ENCODE measurements at places on chromosomes 6 and 20. TPM values are rescaled to one million over a fixed set of nuclear protein-coding genes. Genes with fewer than 3 reads are reported as not detected.
A peak's percentile ranks its signal among the peaks of the same experiment; 100 is the strongest.

- ATAC-seq = no peak
Observed at GRCh38 chr20:42530855-42531448, 658.8 kb downstream of the PTPRT start.

- ATAC-seq = no peak
Observed at GRCh38 chr6:31545291-31545690, 1.1 kb downstream of the ATP6V1G2 start.

DNA sequence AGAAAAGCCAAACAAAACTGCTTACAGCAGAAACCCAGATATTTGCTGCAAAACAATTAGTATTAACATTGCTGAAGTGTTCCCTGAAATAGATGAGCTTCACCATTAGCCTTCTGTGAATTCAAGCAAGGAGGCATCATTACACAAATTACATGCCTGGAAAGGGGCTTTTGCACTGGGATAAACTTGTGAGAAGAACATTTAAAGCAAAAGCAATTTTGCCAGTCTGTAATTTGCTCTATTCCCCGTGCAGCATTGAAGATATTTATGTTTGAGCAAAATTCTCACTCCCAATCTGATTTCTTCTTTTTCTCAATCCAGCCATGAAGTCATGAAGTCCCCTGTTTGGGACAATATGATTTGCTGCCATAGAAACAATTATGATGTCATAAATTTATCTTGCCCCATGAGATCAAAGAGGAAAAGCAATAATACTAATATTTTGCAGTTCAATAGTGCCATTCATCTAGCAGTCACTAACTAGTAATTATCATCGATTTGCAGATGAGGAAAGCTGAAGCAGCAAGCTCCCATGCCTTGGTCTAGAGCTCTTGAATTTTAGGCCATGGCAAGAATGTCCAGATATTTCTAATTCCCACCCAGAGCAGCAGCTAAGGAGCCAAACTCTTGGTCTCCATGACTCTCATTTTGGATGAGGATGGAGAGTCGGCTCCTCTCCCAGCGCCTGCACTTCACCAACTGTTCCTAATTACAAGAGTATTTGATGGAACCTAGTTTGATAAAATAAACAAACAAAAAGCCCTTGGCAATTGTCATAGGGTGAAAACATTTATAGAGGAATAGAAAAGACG lies 49.5 kb upstream of the CCN6 start:
- ATAC-seq = no peak

DNA sequence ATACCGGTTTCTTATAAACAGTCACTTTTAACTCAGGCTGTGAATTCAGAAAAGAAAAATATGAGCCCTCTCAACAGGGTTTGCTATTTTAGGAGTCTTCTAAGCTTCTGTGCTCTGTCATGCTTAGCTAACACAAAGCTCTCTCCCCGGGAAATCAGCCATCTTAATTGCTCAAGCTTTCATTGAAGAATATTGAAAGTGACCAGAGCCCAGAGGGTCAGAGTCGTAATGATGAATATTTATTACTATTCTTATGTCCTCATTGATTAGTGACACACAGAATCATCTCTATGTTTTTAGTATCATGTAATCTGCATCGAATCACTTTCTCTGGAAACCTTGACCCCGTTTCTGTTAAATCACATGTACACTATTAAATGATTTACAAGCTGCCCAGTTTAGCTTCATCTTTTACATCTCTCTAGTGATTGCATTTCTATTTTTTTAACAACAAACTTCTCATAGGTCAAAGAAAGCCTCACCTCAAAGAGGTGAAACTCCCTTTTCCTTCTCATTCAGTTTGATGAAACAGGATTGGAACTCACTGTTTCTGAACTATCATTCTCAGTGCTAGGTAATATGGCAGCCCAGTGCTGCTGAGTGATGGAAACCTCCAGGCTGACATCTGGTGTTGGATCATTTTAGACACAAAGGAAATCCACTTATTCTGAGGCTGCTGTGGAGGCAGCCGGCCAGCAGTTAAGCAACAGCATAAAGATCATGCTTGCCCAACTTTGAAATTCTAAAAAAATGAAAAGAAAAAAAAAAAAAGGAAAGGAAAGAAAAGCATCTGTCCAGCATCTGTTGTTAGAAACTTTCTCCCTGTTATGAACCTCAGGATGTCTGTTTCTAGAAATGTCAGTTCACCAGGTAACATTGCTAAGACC lies 96.3 kb downstream of the RFPL4B start:
- peak; percentile 78 for ATAC-seq

DNA sequence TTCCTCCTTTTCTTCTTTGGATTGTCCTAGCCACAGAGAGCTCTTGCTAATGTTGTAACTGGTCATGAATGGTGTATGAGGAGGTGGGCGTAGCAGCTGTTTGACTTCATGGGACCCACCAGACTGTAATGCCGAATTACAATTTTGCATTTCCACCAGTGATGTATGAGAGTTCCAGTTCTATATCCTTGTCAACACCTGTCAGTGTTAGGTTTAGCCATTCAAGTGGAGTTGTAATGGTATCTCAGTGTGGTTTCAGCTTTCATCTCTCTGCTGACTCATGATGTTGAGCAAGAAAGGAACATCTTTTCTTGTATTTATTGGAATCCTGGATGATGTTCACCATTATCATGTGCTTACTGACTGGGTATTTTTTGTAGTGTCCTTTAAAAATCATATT lies 5.1 kb downstream of the IGF2R start:
- peak; percentile 19 for ATAC-seq

DNA sequence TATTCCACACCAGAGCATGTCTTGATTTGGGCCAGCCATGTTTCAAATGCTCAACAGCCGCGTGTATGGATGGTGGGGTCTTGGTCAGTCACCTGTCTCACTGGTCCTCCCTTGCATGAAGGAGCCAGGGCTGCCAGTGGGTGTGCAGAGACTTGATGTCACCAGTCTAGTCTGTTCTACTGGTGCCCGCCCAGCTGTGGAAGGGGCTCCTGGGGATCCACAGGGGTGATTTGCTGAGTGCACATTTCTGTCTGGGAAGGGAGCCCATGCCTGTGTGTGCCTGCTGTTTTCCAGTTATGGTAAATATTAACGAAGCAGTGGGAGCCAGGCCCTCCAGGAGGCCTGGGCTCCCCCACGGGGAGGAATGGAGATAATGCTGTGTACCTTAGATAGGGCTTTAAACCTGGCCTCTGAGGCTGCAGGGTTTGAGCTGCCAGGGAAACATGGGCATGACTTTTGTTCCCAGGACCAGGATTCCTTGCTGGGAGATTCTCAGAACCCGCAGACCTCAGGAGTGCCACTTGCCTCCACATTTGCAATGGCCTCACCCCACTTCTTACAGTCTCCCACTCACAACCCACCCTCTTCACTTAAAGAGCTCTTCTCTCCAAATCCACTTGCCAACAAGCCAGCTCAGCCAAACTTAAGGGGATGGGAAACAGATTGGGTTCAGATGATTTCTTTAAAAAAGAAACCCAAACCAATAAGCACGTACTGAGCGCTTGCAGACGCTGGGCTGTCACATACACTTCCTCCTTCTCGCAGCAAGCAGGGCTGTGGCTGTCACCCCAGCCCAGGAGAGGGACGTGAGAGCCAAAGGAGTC lies 54.1 kb downstream of the VEGFA start:
- peak; percentile 29 for ATAC-seq

- ATAC-seq = no peak
Observed at GRCh38 chr6:101435038-101435437, 41.5 kb downstream of the GRIK2 start.

- ATAC-seq = no peak
Observed at GRCh38 chr6:107697682-107698081, 126.4 kb downstream of the SCML4 start.

GRCh38 chr6:76644231-76644630 lies 571.8 kb upstream of the IMPG1 start:
- no peak for ATAC-seq

- ATAC-seq = no peak
Observed at GRCh38 chr6:16633961-16634360, 127.3 kb downstream of the ATXN1 start.

- no peak for ATAC-seq
Observed at GRCh38 chr6:3304500-3305215, 45.9 kb downstream of the PSMG4 start.

GRCh38 chr6:107408714-107409113 lies 50.6 kb downstream of the PDSS2 start:
- ATAC-seq = no peak

DNA sequence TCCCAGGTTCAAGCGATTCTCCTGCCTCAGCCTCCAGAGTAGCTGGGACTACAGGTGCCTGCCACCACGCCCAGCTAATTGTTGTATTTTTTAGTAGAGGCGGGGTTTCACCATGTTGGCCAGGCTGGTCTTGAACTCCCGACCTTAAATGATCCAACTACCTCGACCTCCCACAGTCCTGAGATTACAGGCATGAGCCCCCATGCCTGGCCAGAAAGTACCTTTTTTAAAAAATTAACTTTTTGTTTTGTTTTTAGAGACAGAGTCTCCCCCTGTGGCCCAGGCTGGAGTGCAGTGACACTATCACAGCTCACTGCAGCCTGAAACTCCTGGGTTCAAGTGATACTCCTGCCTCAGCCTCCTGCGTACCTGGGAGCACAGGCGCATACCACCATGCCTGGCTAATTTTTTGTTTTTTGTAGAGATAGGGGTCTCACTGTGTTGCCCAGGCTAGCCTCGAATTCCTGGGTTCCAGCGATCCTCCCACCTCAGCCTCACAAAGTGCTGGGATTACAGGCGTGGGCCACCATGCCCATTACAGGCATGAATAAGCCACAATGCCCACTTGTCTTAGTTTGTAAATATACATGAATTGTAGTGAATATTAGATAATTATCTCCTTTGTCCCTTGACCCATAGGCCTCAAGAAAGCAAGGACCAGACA lies 17.4 kb upstream of the EEF1A1 start:
- ATAC-seq = no peak

DNA sequence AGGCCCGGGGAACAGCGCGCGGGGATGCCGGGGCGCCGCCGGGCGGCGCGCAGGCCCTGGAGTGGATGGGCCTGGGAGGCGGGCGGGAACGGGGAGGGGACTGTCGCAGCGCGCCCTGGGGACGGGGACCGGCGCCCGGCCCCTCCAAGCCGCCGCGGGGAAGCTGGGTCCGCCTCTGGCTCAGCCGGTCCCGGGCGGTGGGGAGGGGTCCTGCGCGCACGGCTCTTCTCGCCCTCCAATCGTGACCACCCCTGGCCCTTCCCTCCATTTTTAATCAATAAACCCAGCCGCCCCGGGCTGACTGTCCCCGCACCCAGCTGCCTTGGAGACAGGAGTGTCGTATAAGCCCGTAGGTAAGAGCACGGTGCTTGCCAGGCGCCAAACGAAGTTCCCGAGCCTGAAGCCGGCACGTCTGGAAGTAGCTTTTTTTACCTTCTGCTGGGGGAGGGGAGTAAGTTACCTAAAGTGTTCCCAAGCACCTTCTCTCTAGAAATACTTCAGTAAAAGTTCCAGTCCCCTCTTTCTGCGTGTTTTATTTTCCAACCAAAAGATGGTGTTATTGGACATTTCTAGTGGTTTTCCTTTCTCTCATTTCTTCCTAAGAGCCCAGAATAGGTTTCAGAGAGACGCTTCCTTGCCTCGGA lies 780 bp upstream of the TAF4 start:
- ATAC-seq = peak; percentile 60

DNA sequence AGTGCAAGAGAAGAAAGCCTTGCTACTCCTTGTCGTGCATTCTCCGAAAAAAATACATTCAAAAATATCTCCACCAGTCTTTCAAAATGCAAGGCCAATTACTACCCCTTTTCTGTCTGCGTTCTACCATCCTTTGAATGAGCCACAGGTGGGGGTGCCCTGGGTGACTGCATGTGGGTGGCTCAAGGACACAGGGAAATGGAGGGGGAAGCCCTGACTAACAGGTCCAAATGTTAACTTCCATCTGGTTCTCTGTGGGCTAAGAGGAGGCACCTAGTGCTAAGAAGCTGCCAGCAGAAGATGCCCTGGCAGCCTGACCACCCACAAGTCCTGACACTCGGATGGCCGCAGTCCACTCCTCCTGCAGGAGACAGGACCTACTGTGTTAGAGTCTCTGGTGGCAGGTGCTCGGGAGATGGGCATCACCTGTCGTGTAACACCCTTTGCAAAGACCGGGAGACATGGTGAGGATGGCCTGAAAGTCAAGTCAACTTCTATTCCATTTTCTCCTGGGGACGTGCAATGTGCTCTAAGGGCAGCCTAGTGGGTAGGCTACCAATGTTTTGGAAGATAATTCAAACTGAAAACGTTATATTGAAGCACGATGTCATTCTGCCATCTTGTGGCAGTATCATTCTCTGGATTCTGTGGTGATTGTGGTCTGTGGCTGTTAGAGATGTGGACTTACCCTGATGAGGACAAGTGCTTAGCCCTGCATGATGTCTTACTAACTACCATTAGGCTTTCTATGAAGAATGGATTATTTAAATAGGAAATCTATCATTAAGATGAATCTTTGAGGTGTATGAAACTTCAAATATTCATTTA lies 27.4 kb upstream of the IGF2R start:
- ATAC-seq = no peak

- ATAC-seq = peak; percentile 60
Observed at GRCh38 chr6:163916315-163917081, 502.0 kb downstream of the QKI start.

- no peak for ATAC-seq
Observed at GRCh38 chr20:30484749-30485070, 772.8 kb upstream of the DEFB115 start.

The HLA-DRB1 gene
- not detected for total RNA-seq

The CRISP2 gene
- total RNA-seq = not detected

The ARFGAP1 gene
- total RNA-seq = 39.6 TPM

The COL20A1 gene
- total RNA-seq = 0.11 TPM

The LY6G6F gene
- total RNA-seq = not detected

The PGBD1 gene
- total RNA-seq = 4.0 TPM

The ZSWIM3 gene
- total RNA-seq = 8.4 TPM

The PRR18 gene
- total RNA-seq = 0.38 TPM
